Testis (tissue), 5 donors: ENCODE measurements at places on chromosomes 3 and 15.

GRCh38 chr3:5271372-5271683 is 83.8 kb downstream of the EDEM1 start:
- no peaks in the 10 kb centered on the region for H3K4me1 ChIP-seq
- H3K27me3 ChIP-seq: no peaks in the 10 kb centered on the region
- DNase-seq: no peak
- no peak overlapping the region for H3K4me3 ChIP-seq

- H3K4me1 ChIP-seq: no peaks in the 10 kb centered on the region
- no peaks in the 10 kb centered on the region for H3K36me3 ChIP-seq
- no peak overlapping the region for H3K27ac ChIP-seq
- no peak overlapping the region for H3K4me3 ChIP-seq
- DNase-seq: no peak
Observed at GRCh38 chr3:156216216-156216615, 95.8 kb downstream of the KCNAB1 start.

- no peak overlapping the region for H3K27ac ChIP-seq
- H3K36me3 ChIP-seq: no peaks in the 10 kb centered on the region
- no peak overlapping the region for H3K4me3 ChIP-seq
- H3K27me3 ChIP-seq: no peaks in the 10 kb centered on the region
- no peak for DNase-seq
Observed at GRCh38 chr3:27387625-27388024, 18.4 kb upstream of the NEK10 start.

DNA sequence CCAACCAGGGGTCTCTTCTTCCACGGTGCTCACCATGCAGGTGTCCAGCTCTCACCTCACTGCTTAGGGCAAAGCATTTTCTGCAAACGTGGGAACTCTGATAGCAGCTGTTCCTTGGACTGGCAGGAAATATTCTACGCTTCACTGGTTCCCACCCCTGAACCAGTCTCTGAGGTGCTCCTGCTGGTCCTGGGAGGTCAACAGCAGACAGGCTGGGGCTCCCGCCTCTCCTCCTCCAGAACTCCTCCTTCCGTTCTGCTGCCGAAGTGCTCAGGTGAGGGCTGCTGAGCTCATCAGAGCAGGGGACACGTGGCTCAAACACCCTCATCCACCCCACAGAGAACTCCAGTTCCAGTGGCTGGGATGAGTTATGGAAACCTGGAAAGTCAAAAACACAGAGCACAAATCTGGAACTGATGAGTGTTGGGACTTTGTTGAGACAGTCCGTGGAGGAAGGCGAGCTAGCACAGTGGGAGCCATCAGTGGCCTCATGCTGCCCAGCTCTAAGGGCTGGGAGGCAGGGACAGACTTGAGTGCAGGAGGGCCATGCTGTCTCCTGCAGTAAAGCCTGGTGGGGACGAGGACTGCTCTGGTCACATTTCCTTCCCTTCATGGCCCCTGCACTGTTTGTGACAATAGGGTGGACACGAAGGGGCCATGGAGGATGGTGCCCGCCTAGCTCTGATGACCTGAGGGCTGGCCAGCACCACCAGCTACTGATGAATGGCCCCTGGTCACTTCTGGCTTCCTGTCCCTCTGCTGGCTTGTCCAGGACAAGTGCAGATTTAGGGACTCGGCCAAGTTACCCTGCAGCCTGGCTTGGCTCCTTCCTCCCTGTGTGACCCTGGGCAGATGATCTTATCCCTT is 137.8 kb downstream of the KLF13 start:
- no peaks in the 10 kb centered on the region for H3K27me3 ChIP-seq
- no peaks in the 10 kb centered on the region for H3K4me1 ChIP-seq
- no peaks in the 10 kb centered on the region for H3K36me3 ChIP-seq
- H3K27ac ChIP-seq: no peak overlapping the region
- no peak for DNase-seq

DNA sequence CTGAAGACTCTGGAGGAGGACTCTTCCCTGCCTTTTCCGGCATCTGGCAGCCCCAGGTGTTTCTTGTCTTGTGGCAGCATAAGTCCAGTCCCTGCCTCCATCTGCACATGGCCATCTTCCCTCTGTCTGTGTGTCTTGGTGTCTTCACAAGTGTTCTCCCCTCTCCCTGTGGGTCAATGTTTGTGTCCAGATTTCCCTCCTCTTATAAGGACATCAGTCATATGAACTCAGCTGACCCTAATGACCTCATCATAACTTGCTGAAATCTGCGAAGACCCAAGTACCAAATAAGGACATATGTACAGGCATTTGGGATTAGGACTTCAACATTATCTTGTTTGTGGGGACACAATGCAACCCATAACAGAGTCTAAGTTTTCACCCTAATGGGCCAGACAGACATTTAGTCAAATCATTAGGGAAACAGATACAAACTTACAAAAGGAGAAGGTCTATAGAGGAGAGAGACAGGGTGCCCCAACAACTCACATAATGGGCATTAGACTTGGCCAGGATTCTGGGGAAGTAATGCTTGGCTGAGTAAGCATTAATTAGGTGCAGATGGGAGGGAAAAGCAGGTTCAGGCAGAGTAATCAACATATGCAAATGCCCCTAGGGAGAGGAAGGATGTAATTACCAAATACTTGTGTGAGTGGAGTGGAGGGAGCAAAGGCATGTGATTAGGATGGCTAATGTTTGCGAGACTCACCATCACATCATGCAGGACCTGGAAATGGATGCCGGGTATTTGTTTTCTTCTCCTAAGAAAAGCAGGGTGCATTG is 372.8 kb upstream of the TBL1XR1 start:
- DNase-seq: no peak
- no peaks in the 10 kb centered on the region for H3K27me3 ChIP-seq
- no peaks in the 10 kb centered on the region for H3K36me3 ChIP-seq
- H3K4me3 ChIP-seq: no peak overlapping the region
- no peak overlapping the region for H3K27ac ChIP-seq

GRCh38 chr3:125072301-125072700 is 16.5 kb upstream of the HEG1 start:
- H3K27me3 ChIP-seq: no peaks in the 10 kb centered on the region
- H3K36me3 ChIP-seq: no peaks in the 10 kb centered on the region
- H3K4me1 ChIP-seq: no peaks in the 10 kb centered on the region
- H3K27ac ChIP-seq: no peak overlapping the region
- DNase-seq: no peak

DNA sequence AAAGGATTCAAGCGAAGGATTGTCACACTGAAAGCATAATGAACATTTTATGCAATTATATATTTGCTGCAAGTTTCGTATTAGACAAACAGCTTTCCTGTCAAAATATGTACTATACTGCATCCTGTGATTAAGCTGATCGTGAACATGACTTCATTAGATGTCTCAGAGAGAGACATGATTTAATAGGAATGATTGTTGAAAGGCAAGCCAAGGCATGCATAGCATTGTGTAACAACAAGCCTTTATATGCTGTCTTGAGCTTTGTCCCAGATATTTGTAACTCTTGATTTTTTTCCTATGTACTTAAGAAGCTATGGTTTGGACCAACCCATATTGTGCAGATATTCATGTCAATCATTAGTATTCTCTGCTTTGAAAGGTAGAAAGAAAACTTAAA is 309.1 kb downstream of the KCNH8 start:
- H3K4me3 ChIP-seq: no peak overlapping the region
- no peaks in the 10 kb centered on the region for H3K27me3 ChIP-seq

DNA sequence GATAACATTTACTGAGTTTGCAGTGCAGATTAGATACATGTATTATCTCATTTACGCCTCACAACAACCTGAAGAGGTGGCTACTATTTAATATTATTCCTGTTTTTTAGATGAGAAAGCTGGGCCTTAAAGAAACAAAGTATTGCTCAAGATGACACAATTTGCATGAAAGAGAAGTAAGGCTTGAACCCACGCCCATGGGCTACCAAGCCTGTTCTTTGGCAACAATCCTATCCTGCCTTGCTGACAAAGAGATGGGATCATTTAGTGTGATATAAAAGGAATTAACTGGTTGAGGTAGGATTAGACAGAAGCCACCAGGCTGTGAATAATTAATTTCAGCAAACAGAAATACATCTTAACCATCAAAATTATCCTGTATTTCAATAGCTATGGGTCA is 9.2 kb upstream of the LDHAL6B start:
- no peak for DNase-seq
- H3K4me3 ChIP-seq: no peak overlapping the region
- H3K27ac ChIP-seq: no peak overlapping the region
- no peaks in the 10 kb centered on the region for H3K27me3 ChIP-seq
- H3K4me1 ChIP-seq: no peaks in the 10 kb centered on the region

GRCh38 chr3:136942803-136943202 is 15.0 kb upstream of the IL20RB start:
- H3K27me3 ChIP-seq: no peaks in the 10 kb centered on the region
- no peak overlapping the region for H3K4me3 ChIP-seq
- DNase-seq: no peak
